ENCODE measurements at places on chromosomes 16 and 17. TPM values are rescaled to one million over a fixed set of nuclear protein-coding genes. Genes with fewer than 3 reads are reported as not detected.
A peak's percentile ranks its signal among the peaks of the same experiment; 100 is the strongest.

DNA sequence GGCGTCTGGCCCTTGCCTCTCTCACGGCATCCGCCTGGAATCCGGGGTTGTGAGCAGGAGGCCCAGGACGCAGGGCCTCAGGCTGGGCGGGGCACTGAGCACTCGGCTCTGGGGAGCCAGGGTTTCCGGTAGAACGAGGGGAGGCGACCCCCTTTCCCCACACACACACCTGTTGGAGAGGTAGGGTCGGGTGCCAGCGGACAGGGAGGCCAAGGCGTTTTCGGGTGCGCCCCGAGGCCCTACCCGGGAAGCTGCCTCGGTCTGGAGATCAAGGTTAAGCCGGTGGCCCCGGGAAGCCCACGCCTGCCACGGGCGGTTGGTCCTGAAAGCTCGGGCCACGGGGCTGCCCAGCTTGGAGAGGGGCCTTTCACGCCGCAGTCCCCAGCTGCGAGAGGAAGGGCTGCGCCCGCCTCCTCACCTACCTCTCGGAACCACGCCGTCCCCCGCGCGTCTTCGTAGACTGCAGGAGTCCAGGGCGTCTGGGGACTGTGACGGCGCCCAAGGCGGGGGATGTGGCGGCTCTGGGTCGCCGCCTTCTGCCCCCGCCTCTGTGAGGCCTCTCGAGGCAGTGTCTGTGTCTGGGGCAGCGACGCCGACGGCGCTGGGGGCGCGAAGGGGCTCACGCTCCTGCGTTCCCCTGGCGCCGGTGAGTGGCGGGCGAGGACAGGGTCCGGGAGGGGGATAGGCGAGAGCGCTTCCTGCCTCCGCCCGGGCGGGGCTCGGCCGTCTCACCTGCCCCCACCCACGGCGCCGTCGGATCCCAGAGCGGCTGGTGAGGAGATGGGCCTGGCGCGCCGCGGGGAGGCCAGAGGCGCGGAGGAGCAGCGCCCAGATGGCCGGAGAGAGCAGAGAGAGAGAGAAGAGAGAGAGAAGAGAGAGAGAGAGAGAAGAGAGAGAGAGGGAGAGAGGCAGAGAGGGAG is 20.3 kb upstream of the HOXB9 start:
- H3K4me1 ChIP-seq = peaks cover 7% of the 10 kb centered on the region
- no peak for DNase-seq
- no peaks in the 10 kb centered on the region for H3K36me3 ChIP-seq
- H3K27ac ChIP-seq = no peak overlapping the region

DNA sequence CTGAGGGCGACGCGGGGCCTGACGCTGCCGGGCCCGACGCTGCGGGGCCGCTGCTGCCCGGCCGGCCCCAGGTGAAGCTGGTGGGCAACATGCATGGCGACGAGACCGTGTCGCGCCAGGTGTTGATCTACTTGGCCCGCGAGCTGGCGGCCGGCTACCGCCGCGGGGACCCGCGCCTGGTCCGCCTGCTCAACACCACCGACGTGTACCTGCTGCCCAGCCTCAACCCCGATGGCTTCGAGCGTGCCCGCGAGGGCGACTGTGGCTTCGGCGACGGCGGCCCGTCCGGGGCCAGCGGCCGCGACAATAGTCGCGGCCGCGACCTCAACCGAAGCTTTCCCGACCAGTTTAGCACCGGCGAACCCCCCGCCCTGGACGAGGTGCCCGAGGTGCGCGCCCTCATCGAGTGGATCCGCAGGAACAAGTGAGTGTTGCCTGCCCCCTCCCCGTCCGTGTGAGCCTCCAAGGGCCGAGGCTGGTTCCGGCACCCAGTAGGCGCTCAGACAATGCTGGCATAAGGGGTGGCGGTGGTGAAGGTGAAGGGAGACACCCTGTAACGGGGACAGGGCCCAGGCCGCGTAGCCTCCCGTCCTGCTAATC is 676 bp downstream of the CPD start:
- H3K36me3 ChIP-seq = no peaks in the 10 kb centered on the region
- H3K27me3 ChIP-seq = no peaks in the 10 kb centered on the region
- H3K4me1 ChIP-seq = peaks cover 12% of the 10 kb centered on the region
- H3K4me3 ChIP-seq = peak overlapping the region; percentile 90
- no peak for DNase-seq
- H3K27ac ChIP-seq = peak overlapping the region; percentile 73

- DNase-seq = peak; percentile 56
- H3K27me3 ChIP-seq = no peaks in the 10 kb centered on the region
- H3K4me1 ChIP-seq = peaks cover 44% of the 10 kb centered on the region
Measured at GRCh38 chr16:67244387-67245185, 2.7 kb downstream of the FHOD1 start.

DNA sequence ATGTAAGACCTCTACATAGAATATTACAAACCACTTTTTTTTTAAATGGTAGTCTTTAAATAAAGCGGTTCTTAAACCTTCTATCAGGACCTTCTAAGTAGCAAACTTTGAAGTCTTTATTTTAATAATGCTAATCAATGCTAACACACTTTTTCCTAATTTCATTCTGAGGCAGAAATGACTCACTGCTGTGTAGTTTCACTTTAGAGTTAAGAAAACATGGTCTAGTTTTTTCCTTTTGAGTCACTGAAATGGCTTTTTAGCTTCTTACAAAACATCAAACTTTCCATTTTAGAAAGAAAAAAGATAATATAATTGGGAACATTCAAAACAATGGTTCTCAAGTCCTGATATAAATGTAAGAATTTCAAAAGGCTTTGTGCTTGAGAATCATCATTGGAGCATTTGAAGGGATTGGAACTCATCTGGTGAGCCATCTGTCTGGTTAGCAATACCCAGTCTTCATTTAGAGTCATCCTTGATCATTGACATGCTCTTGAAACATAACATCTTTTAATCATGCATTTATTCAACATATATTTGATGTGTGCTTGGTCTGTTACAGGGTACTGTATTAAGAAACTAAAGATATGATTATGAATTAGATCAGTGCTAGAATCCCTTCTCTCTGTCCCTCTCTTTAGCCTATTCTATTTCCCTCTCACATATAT is 258.3 kb upstream of the MON1B start:
- H3K4me1 ChIP-seq = no peaks in the 10 kb centered on the region
- H3K4me3 ChIP-seq = no peak overlapping the region
- no peaks in the 10 kb centered on the region for H3K36me3 ChIP-seq
- H3K27ac ChIP-seq = no peak overlapping the region

DNA sequence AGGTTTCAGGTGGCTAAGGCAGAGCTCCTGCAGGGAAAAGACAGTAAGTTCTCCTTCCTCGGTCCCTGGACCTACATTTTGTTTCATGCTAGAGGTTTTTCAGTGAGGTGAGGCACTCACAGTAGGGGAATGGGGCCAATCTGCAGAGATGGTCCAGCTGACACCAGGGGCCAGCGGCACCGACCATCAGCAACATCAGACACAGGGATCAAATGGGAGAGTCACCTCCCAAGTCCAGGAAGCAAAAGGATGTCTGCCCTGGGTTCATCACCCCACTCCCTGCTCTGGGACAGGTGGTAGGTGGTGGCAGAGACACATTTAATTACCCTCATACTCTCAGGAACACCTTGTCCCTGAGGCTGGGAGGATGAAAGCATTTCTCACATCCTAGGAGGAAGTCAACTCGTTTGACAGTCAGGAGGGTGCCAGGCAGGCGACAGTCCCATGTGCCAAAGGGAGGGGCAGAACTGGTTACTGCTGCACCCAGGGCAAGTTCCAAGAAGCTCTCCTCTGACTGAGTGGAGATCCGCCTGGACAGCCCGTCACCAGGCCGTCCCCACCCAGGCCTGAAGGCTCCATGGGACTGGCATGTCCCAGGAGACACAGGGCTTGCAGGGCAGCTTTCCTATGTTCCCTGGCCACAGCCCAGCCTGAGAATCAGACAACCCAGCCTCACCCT is 19.2 kb downstream of the ATP6V0D1 start:
- H3K4me1 ChIP-seq = peaks cover 88% of the 10 kb centered on the region
- H3K4me3 ChIP-seq = no peak overlapping the region
- peak overlapping the region; percentile 70 for H3K27ac ChIP-seq

MEIOC gene
- 85.0 TPM for total RNA-seq

GRCh38 chr17:31525801-31526549 is 134.5 kb downstream of the RAB11FIP4 start:
- no peak overlapping the region for H3K27ac ChIP-seq
- H3K27me3 ChIP-seq = no peaks in the 10 kb centered on the region
- no peak for DNase-seq
- no peaks in the 10 kb centered on the region for H3K4me1 ChIP-seq

Measured in testis (tissue), 5 donors.